ENCODE measurements at places on chromosomes 1 and 21.

DNA sequence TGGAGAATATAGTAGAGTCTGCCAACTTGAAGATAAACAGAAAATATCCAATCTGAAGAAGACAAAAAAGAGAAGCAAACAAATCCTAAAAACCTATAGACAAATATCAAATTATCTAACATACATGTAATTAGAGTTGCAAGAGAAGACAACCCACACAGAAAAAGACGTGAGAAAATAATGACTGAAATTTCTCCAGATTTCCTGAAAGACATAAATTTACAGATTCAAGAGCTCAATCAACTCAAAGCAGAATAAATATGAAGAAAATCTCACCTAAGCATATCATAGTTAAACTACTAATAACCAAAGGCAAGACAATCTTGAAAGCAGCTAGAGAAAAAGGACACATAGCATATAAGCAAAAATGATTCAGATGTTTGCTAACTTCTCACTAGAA is 261.2 kb upstream of the NFIA start:
- no peak for DNase-seq

DNA sequence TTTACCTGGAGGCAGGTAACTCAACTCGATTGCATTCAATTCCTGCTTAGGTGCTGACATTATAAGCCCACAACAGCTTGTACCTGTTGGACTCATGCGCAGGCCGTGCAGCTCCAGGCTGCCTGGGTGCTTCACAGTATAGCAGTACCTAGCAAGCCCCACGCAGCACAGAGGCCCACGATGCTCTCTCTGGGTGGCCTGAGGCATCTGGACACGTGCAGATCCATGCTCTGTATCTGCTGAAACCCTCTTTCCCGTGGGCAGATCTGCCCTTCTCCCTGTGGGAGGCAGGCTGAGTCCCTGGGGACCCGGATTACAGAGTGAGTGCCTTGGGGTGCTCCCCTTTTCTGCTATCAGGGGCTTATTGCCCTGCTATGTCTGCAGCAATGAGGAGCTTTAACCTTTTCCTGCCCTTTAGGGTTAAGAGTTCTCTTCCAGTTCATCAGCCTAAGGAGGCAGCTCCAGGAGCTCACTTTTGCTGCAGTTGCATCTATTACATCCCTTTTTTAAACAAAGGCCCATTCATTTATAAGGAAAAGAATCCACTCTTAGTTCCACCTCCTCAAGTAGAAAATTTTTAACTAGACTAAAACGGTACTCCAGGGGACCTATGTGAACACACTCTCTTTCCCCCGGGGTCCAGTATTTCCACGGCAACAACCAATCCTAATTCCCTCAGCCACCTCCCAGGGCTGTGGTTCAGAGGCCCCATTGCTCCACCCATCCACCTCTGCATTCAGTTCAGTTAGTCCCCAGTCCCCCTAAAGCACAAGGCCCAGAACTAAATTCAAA is 19.3 kb downstream of the ITPKB start:
- DNase-seq, result no peak

GRCh38 chr1:1243807-1244191 is 2.7 kb downstream of the C1QTNF12 start:
- DNase-seq, result no peak

- no peak for DNase-seq
These were observed 379.1 kb downstream of the SIPA1L2 start for GRCh38 chr1:232250838-232251237.

- DNase-seq, result no peak
These were observed 835 bp downstream of the CCDC30 start for GRCh38 chr1:42463921-42464320.

DNA sequence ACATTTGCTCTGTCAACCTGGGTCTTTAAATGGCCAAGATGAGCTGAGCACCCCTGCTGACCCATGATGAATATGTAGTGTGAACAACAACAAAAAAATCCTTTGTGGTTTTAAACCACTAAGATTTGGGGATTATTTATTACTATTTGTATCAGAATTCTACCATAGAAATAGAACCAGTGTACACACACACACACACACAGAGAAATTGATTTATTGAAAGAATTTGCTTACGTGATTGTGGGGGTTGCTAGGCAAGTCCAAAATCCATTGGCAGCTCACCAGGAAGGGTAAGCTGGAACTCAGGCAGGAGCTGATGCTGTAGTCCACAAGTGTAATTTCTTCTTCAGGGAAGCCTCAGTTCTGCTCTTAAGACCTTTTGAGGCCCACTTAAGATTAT is 82.5 kb upstream of the MAP1LC3C start:
- no peak for DNase-seq

GRCh38 chr1:20936216-20936615 is 149.1 kb upstream of the HP1BP3 start:
- DNase-seq, result no peak

- no peak for DNase-seq
These were observed 836 bp upstream of the FBLIM1 start for GRCh38 chr1:15757575-15758342.

DNA sequence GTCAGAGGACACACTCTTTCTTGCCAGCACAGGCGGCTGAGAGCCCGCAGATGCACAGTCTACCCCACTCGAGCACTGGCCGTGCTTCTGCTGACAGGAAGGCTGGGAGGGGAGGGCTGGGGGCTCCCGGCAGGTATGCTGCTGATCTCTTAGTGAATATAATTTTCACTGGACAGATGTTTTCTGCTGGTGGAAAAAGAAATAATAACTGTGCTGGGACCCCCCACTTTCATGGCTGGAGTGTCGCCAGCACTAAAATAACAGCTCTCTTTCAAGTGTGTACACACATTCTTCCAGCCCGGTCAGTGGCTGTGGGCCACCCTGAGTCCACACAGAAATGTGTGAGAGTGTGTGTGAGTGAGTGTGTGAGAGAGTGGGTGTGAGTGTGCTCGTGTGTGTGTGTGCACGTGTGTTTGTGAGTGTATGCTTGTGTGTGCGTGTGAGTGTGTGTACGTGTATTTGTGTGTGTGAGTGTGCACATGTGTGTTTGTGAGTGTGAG is 167.7 kb upstream of the USP24 start:
- DNase-seq, result no peak

- no peak for DNase-seq
These were observed 130.7 kb upstream of the COL11A1 start for GRCh38 chr1:103239034-103239433.

DNA sequence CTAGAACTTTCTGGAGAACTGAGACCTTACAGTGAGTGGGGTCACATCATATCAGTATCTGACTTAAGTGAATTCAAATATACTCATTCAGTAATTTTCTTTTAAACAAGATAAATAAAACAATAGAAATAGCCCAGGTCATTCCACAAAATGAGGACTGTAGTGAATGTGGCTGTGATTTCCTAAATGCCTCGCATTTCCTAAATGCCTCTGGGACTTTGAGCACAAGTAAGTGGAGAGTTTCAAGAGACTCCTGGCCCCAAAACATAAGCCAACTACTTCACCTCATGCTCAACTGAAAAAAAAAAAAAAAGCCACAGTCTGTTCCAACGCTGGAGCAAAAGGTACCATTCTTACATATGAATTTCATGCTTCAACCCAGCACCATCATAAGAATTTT is 81.5 kb downstream of the ZNF281 start:
- no peak for DNase-seq

- no peak for DNase-seq
These were observed 975.7 kb upstream of the ADGRL4 start for GRCh38 chr1:79982211-79982610.

- no peak for DNase-seq
These were observed 255.4 kb downstream of the RGS7 start for GRCh38 chr1:241101622-241102021.

GRCh38 chr1:64363111-64363510 is 106.8 kb upstream of the CACHD1 start:
- no peak for DNase-seq

DNA sequence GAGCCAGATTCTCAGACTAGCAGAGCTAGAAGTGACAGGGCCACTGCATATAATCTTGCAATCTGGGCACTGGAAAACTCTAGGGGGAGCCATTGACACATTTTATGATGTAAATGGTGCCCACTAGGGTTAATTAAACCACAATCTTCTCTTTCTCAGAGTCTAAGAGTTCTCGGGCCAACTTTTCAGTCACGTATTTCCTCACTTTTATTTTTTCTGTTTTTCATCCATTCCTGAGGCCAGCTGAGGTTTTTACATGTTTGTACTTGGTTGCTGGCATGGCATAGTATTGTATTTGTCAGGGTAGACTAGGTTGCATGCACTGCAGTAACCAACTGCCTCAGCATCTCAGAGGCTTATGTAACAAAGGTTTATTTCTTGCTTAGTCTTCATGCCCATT is 138.2 kb downstream of the ZNF326 start:
- no peak for DNase-seq

DNA sequence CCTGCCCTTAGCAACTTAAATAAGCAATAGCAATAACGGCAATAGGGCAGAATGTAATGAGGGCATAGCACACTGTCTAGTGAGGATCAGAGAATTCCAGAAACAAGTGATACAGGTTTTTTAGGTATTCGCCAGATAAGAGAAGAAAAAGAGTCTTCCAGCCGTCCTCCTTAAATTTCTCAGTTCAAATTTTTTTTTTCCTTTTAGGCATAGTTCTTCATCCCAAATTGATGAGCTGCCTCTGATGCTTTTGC is 1.8 kb downstream of the PIGV start:
- no peak for DNase-seq

- no peak for DNase-seq
These were observed 43.0 kb downstream of the XPR1 start for GRCh38 chr1:180674603-180675530.

GRCh38 chr1:236395230-236395946 is 1.3 kb downstream of the EDARADD start:
- DNase-seq, result no peak

DNA sequence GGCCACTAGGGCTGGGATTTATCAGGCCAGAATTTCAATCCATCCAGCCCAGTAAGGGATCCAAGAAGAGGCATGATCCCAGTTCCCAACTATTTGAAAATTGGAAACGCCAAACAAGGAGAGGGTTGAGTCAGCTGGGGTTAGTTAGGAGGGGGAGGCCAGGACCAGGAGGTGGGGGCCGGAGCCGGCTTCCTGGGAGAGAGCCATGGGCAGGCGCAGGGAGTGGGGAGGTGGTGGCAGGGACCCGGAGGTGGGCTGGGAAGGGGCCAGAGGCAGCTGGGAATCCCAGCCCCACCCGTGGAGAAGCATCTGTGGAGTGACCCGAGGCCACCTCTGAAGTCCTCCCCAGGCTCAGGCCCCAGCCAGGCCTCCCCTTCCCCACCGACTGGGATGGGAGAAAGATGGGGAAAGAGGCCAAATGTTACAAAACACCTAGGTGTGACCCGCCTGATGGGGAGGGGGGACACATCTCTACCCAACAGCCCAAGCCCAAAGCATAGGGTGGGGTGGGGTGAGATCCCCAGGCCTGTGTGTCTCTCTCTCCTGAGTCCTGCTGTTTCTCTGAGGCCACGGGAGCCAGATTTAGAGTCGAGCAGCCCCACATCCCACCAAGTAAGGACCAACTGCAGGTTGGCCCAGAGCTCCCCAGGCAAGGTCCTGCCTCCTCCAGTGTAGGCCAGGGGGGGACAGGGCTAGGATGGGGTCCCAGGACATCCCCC is 10.1 kb downstream of the HSPG2 start:
- DNase-seq, result no peak

DNA sequence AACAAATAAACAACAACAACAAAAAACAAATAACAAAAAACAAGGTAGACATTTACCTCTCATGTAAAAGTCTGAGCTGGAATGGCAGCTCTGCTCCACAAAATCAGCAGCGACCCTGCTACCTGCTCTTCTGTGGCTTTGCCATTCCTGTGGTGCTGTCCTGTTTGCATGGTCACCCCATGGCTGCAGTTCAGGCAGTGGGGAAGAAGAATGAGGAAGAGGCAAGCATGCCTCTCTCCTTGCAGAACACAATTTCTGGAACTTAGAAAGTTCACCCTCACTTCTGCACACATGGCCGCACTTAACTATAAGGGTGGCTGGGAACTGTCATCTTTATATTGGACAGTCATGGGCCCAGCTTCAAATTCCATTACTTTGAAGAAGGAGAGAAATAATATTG is 84.8 kb upstream of the GNG12 start:
- DNase-seq, result no peak

DNA sequence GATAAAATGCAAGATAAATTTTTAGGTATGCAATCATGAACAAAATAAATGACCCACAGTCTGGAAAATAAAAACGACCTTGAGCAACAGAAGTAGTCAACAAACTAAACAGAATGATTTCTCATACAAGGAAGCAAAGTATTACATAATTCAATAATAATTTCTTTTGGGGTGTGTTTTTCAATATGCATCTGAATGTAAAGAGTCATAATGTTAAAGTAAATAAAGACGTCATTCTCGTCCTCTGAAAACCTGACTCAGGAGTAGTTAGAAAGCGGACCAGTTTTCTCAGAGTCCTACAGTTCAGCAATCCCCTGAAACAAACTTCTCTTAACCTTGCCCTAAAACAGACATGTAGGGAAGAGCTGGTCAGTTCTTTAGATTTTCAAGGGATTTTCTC is 18.6 kb downstream of the CDC42BPA start:
- DNase-seq, result no peak

GRCh38 chr1:3553166-3553939 is 58.0 kb downstream of the MEGF6 start:
- no peak for DNase-seq

DNA sequence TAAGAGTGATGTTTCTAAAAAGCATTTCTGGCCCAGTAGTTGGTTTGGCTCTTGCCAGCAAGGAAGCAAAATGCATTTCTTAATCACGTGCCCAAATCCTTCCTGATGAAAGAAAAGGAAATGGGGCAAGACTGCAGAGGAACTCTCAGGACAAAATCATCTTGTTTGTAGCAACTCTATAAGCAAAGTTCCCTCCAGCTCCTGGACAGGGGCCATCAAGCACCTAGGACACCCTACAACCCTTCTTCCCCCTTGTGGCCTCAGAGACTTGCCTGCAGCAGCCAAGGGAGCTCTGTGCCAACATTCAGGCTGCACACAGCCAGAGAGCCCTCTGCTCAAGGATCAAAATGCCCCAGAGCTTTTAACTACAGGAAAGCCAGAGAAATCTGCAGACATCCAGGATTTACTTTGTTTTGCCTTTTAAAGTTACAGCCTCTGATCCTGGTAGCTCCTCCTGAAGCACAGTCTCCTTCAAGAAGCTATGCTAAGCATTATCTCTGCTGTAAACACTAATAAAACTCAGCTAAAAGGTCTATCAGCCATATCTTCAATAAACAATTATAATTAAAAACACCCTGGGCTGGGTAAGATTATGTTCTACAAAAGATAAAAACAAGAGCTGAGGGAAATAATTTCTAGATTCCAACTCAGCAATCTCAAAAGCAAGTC is 105.0 kb downstream of the KIAA0319L start:
- peak; percentile 4 for DNase-seq

DNA sequence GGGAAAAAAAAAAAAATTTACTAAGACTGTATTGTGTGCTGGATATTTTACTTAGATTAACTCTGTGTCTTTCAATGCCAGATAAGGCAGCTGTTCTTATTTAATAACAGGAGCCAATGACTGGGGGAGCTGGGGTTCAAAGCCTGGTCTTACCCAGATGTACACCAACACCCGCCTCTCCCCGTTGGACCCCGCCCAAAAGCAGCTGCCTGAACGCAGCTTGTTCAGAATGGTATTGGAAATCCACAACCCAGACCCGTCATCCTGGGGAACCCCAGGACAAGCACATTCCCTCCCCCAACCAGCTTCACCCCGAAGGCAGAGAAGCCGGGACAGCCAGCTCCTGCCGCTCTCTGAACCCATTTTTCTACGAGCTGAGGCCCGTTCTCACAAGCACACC is 113.6 kb upstream of the TMPRSS2 start:
- DNase-seq, result no peak

GRCh38 chr21:26852423-26852822 is 7.2 kb upstream of the ADAMTS1 start:
- DNase-seq, result no peak

GRCh38 chr1:219031809-219032208 is 141.9 kb upstream of the LYPLAL1 start:
- DNase-seq, result no peak

GRCh38 chr1:44648529-44649250 is 25.6 kb downstream of the TMEM53 start:
- DNase-seq, result no peak
